Parietal lobe (tissue), 2 donors: ENCODE measurements at places on chromosomes 7 and 10. TPM values are rescaled to one million over a fixed set of nuclear protein-coding genes. Genes with fewer than 3 reads are reported as not detected.

Gene GPR15LG
- not detected for total RNA-seq

Gene FBXL13
- total RNA-seq, result 5.6 TPM

Gene GSTO2
- total RNA-seq, result 4.4 TPM

Gene NAT16
- 3.4 TPM for total RNA-seq

Gene PNLIPRP2
- not detected for total RNA-seq

Gene ACSL5
- 1.3 TPM for total RNA-seq

Gene ZPBP
- total RNA-seq, result not detected

Gene THSD7A
- total RNA-seq, result 41.6 TPM

Gene MYL10
- total RNA-seq, result not detected

Gene ZNRF2
- total RNA-seq, result 56.7 TPM

Gene IFIT3
- total RNA-seq, result 2.8 TPM

Gene MOGAT3
- total RNA-seq, result not detected

Gene PRKG1
- 27.2 TPM for total RNA-seq
